ENCODE measurements at places on chromosomes 16 and 17.

GRCh38 chr17:37671028-37671823 is 28.0 kb upstream of the DDX52 start:
- peak; percentile 15 for DNase-seq

- peak; percentile 16 for DNase-seq
Measured at GRCh38 chr17:30905742-30906100, 317 bp downstream of the TEFM start.

DNA sequence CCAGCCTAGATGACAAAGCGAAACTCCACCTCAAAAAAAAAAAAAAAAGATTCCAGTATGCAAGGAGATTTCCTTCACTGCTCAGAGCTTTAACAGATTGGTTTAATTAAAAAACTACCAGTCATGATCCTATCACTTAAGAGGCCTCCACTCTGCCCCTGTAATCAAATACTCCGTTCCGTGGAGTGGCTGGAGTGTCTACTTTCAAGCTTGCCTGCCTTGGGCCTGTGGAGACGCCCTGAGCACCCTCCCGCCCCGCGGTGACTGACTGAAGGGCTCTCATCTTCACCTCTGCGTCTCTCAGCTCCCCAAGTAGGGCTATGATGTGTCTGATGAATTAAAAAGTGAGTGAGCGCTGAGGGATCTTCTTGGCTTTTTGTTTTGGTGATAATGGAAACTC is 25.3 kb upstream of the TRPV3 start:
- no peak for DNase-seq

DNA sequence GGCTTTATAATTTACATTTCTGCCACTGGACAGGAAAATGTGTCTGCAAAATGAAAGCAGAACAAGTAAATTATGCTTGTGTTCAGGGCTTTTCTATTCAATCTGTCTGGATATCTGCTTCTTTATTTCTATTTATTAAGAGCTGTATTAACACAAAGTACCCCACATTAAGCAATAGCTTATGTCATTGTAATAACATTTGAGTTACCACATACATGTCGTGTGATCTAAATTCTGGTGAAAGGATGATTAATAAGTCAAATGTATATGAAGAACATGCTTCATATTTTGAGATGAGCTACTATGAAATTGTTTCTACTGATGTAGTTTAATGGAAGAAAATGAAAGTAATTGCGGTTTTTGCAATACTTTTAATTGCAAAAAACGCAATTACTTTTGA is 238.2 kb downstream of the KCNJ2 start:
- DNase-seq = no peak

GRCh38 chr16:66325717-66326376 is 40.6 kb upstream of the CDH5 start:
- DNase-seq = no peak

- DNase-seq = no peak
Measured at GRCh38 chr16:49652456-49653172, 203.3 kb downstream of the ZNF423 start.

All from RWPE1 (cell line).